ENCODE measurements at places on chromosomes 7 and 10.

DNA sequence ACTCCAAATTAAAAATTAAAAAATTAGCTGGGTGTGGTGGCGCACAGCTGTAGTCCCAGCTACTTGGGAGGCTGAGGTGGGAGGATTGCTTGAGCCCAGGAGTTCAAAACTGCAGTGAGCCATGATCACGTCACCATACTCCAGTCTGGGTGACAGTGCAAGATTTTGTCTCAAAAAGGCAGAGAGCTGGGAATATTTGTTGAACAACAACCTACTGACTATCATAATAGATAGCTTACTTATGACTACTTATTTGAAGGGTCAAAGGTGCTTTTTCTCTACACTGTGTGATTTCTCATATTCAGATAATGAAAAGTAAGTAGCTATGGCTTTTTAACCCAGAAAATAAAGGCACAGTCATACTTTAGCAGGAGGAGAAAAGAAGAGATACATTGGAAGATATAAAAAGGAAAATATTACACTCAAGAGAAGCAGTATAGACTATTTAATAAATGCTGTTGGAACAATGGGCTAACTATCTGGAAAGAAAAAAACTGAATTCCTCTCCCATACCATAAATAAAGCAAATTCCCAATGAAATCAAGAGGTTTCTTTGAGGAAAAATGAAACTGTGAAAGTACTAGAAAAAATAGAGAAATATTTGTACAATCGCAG is 6.7 kb downstream of the GSDME start:
- DNase-seq: no peak

DNA sequence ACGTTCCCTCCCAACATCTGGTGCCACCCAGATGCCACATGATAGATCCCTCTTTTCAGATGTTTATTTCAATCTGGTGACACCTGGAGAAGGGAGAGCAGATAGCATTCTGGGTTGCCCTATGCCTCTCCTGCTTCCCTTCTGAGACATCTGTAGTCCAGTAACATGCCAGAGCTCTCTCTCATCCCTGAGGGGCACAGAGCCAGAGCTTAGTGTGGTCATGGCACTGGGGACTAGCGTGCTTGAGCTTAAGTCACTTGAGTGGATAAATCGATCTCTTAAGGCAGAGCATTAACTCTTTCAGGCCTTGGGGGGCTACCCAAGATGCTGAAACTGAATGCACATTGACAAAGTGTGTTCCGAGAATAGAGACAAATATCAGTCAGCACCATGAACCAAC is 47.9 kb downstream of the WNT2 start:
- DNase-seq: no peak

GRCh38 chr7:138066954-138067394 is 9.3 kb upstream of the AKR1D1 start:
- DNase-seq: no peak

- DNase-seq: no peak
Measured at GRCh38 chr10:64014281-64014680, 493.1 kb downstream of the REEP3 start.

DNA sequence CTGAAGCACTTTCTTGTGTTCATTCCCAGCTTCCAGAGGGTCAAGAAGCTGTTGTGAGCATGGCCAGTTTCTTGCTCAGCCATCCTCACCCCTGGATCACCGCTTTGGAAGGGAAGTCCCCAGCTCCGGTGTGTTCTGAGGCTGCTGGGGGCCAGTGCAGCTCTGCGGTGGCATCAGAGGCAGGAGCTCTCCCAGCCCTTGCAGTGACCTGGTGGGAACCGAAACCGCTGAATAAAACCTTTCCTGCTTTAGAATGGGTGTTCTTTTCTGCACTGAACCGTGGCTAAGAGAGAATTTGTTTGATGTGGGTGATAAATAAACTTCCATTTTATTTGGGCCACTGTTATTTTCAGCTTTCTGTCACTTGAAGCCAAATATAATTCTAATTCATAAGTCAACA is 450.9 kb upstream of the VSTM2A start:
- DNase-seq: no peak

- no peak for DNase-seq
Measured at GRCh38 chr10:44309939-44310761, 74.7 kb downstream of the CXCL12 start.

DNA sequence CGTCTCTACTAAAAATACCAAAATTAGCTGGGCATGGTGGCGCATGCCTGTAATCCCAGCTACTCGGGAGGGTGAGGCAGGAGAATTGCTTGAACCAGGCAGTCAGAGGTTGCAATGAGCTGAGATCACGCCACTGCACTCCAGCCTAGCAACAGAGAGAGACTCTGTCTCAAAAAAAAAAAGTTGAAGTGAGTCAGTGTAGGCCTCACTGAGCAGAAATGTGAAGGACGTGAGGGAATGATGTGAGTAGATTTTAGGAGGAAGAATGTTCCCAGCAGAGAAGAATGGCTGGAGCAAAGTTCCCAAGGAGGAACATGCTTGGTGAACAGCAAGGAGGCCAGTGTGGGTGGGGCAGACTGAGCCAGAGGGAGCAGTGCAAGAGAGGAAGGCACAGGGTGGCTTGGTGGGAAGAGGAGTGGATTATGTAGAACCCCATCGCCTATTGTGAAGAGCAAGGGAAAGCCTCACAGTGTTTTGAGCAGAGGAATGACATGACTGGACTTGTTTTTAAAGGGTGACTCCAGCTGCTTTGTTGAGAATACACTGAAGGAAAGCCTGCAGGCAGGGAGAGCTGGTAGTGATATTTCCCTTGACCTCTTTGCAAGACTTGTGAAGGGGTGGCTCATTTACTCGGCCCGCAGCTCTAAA is 708.7 kb downstream of the SUGCT start:
- no peak for DNase-seq

- DNase-seq: no peak
Measured at GRCh38 chr10:29252811-29253689, 35.8 kb upstream of the LYZL1 start.

GRCh38 chr7:11193131-11193867 is 219.6 kb downstream of the PHF14 start:
- peak; percentile 74 for DNase-seq

DNA sequence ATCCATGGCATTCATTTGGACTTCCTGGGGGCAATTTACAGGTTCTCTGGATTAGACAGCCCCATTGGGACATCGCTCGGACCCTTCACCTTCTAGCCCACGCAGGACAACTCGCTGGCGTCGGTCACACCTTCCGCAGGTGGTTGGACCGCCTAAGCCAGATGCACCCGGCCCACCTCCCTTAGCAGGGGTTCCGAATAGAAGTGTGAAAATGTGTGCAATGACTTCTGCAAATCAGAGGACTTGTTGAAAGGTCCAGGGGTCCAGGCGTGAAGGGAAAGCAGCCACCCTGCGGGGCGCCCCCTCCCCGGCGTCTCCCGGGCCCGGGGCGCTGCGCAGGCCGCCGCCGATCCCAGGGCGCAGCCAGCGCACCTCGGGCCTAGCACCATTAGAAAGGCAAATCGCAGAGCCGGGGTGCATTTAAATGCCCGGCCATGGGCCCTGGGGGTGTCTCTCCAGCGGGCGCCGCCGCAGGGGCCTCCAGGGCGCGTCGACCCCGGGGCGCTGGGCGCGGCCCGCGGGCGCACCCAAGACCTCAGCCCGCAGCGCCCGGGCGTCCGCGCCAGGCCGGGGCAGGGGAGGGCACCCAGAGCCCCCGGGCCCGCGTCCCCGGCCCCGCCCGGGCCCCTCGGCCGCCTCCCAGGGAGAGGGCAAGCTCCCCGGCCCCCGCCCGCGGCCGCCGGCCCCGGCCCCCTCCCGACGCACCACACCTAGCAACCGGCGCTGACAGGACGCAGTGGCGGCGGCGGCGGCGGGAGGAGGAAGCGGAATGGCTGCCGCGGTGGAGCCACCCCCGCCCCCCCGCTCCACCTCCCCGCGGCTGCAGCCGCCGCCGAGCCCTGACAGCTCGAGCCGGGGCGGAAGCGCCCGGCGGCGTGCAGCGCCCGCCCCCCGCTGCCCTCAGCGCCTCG is 1.2 kb downstream of the JAZF1 start:
- peak; percentile 36 for DNase-seq

DNA sequence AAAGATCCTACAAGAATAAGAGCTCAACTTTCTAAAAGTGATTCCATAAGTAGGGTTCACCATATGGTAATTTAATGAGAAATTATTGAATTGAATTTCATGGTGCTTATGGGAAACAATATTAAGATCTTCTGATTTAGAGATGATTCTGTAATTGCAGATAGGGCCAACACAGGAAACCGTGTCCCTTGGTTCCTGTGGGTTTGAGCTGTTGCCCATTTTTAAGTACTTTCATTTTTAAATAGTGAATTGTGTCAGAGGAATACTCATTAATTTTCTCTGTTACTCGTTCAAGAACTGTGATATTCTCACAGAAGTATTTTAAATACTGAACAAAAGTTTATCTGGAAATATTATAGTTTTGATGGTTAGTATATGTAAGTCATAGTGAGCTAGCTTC is 129.2 kb downstream of the SRI start:
- no peak for DNase-seq

GRCh38 chr10:96758423-96758822 is 38.1 kb upstream of the PIK3AP1 start:
- no peak for DNase-seq

- no peak for DNase-seq
Measured at GRCh38 chr7:155274633-155275355, 22.9 kb upstream of the INSIG1 start.

DNA sequence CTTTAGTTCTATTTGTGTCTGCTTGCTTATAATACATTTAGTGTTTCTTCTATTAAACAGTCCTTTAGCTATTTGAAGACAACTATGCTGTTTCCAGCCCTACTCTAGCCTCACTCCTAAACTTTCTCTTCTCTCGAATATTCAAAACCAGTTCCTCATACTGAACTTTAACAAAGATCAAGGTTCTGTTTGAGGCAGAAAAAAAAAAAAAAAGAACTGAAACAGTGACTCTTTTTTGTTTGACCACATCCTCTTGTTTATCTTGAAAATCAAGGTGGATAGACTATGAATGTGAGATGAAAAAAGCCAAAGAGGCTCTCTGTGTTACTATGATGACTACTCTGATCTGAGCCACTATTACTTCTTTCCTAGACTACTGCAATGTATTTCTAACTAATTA is 154.3 kb downstream of the ZNF365 start:
- DNase-seq: no peak

DNA sequence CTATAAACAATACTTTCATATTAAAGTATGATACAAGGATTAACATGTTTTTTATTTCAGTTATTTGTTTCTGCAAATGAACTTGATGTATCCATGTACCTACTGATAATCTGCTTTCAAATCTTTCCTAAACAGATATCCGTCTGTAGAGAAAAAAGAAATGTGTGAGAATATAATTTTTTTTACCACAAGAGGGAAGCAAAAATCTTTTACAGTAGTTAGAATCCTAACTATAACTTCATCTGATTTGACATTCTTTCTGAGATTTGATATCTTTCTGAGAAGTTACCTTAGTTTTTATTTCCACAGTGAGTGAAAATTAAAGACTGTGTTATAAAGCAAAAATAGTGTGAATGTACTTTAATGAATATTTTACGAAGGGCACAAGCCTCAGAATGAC is 203.9 kb upstream of the PCLO start:
- DNase-seq: no peak

- DNase-seq: no peak
Measured at GRCh38 chr10:47243791-47244190, 56.2 kb upstream of the GDF10 start.

- no peak for DNase-seq
Measured at GRCh38 chr10:52316500-52316899, 2.4 kb downstream of the DKK1 start.

DNA sequence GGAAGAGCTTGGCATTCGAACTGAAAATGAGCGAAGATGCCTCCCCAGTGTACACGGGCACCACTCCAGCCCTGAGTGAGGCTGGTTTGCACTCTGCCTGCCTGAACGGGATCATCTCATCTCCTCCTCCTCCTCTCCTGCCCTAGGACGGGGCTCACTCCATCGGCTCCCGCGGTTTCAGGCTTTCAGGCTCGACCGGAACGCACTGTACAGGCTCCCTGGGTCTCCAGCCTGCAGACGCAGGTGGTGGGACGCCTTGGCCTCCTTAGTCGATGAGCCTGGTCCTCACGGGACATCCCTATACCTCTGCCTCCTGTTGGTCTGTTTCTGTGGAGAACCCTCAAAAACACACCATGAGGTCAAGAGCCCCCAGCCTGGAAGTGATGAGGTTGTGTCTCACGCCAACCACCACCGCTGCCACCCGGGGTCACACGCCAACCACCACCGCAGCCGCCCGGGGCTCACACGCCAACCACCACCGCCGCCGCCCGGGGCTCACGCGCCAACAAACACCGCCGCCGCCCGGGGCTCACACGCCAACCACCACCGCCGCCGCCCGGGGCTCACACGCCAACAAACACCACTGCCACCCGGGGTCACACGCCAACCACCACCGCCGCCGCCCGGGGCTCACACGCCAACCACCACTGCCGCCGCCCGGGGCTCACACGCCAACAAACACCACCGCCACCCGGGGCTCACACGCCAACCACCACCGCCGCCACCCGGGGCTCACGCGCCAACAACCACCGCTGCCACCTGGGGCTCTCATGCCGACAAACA is 56.3 kb downstream of the FOXL3 start:
- no peak for DNase-seq

GRCh38 chr7:988963-989529 is 6.1 kb downstream of the CYP2W1 start:
- no peak for DNase-seq

DNA sequence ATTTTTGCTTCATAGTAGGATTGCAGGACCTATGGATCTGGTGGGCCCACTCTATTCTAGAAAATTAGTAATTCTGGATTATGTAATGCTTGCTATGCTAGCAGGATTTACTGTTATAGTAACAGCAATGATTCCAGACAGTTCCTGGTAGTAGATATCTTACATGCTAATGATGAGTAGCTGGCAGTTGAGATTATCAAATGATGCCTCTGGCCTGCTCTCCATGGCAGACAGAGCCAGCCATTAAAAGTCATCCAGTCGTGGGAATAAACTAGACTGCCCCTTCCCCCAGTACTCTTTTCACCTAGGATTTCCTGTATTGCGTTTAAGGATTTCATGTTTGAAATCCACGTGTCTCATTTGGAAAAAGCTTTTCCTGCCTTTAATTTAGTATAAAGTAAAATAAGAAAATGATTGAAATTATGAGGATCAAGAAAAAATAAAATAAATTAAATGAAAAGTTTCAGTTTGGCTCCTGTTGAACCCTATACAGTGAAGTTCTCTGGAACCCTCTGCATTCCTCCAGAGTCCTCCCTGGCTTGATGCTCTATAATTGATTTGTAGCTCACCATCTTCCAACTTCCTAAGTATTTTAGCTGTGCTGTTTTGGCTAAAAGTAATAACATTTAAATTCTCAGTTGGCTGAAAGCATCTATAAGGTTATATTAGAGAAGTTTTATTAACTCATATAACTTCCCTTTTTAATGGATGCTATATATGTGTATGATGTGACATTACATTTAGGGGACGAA is 14.6 kb downstream of the UMAD1 start:
- DNase-seq: no peak

DNA sequence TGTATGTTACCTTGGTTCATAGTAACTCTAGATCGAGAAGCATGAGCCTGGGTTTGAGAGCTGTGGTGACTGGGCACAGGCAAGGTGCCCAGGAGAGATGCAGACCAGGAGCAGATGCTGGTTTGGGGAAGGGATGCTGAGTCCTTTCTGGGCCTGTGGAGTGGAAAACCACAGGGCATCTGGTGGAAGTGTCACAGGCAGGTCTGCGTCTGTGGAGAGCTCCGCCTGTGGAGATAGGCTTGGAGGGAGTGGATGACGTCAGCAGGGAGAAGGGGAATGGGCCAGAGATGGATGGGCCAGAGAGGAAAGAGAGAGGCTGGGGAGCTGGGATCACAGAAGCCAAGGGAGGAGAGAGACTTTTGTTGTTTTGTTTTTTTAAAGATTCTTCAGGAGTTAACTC is 14.8 kb downstream of the CYP26A1 start:
- DNase-seq: no peak

Measured in NT2/D1 (cell line).